ENCODE measurements at places on chromosomes 2 and 18.

- DNase-seq: no peak
Measured at GRCh38 chr2:10772868-10773215, 39.7 kb downstream of the PDIA6 start.

GRCh38 chr2:104406261-104406726 lies 447.6 kb upstream of the POU3F3 start:
- peak; percentile 4 for DNase-seq

GRCh38 chr18:58146099-58146498 lies 102.1 kb downstream of the NEDD4L start:
- no peak for DNase-seq

GRCh38 chr2:182426918-182427240 lies at the start of gene PDE1A:
TSS of gene PDE1A (minus strand) at chr2:182427036.
- no peak for DNase-seq

- DNase-seq: no peak
Measured at GRCh38 chr2:37769551-37769950, 98.1 kb upstream of the CDC42EP3 start.

- DNase-seq: no peak
Measured at GRCh38 chr18:6629635-6630140, 99.8 kb upstream of the ARHGAP28 start.

GRCh38 chr18:63848159-63848558 lies 39.3 kb upstream of the SERPINB2 start:
- peak; percentile 53 for DNase-seq

DNA sequence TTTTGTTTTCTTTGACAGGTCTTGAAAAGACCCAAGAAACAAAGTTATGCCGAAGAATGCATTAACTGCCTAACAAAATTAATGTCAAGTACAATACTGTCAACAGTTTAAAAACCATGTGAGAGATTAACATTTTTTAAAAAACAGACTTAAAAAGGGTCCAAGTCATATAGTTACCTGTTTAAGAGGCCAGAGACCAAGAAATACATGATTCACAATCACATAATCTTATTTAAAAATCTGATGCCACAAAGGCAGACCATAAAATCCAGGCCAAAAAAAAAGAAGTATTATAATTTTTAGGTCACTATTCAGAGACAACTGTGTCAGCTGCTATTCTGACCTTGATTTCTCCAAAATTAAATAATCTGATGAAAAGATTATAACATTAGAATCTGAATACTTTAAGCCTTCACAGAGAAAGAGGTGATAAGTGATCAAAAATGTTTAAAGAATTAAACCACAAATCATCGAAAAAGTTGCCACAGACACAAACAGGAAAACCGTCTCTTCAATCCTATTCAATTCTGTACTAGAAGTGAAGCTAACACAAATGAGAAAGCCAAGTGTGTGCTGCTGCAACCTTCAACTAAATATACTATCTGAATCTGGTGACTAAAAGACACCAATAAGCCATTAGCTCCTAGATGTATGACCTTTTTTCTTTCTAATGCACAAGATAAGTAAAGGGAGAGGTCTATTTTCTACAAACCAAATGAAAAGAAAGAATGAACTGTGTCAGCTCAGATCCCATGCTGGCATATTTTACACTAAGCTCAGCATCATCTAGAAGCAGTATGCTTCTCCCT lies 286.0 kb downstream of the ZEB2 start:
- no peak for DNase-seq

DNA sequence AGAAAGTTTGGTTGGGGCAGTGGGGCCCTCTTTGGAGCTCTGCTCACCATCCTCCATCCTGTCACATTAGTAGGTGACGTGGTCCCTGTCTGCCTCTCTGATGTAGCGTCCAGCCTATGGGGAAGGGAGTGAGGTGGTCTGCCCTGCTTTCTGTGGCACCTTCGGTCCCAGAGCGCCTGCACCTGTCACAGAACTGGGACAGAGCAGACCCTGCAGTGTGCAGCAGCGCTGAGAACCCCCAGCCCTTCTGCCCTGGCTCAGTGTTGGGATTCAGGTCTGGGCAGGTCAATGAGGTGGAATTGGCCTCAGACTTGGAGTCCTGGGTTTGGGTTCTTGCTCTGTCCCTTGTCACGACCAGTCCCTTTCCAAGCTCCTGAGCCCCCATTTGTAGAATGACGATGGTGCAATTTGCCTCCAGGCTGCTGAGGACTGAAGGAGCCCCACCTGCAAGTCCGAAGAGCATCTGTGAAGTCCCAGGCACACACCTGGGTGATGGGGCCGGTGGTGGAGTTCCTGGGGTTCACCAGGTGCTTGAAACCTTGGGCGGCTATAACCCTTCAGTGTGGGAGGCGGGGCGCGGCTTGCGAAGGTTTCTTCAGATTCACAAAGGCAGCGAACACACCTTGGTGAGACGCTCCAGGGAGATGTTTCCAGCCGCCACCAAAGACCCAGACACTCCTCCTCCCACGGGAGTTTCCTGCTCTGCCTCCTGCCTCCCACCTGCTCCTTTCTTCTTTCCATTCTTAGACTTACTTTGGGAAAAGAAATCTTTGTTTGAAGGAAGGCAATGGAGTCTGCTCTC lies 265.4 kb upstream of the HDAC4 start:
- no peak for DNase-seq

DNA sequence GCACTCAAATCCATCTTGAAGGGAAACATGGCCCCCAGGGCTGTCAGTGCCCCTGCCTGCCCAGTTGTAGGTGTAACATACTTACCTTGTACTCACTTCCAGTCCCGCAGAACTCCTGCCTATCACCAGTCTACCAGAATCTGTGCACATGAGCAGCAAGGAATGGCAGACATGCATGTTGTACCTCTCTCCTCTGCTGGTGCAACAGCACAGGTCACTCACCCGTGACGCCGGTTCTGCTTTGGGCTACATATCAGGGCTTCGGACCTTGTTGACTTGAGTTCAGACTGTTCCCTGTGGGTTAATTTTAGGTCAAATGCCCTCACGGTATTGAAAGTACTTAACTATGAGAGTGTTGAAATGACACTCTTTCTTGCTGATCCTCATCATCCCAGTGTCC lies 215.7 kb downstream of the TPGS2 start:
- no peak for DNase-seq

DNA sequence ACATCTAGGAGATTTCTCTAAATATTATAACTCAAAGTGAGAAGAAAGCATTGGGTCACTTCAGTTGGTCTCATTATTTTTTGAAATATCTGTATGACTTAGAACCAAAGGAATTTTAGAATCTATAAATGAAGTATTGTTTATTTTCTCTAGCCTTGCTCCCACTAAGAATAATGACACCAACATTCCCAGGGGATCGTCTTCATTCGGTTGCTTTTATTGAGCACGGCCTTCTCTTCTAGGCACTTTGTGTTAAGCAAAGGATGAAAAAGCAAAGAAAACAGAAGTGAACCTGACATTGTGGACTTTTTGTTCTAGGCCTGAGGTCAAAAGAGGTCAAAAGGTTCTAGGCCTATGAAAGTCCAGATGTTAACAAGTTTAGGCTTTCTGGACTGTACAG lies 231.9 kb downstream of the GALR1 start:
- DNase-seq: no peak

DNA sequence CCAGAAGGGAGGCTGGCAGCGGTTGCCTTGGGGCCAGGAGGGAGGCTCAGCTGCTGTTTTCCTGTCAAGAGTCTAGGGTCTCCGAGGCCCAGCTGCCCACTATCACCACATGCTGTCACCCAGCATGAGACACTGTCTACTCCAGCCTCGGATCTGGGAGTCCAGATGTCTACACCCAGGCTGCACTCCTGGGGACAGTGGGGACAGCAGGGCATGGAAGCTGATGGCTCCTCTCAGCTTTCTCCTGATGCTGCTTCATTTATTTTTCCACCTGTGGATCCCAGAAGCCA lies 134.0 kb downstream of the PTGR3 start:
- no peak for DNase-seq

- DNase-seq: no peak
Measured at GRCh38 chr18:74234326-74235171, 57.2 kb downstream of the CYB5A start.

GRCh38 chr2:232892221-232892620 lies 22.2 kb downstream of the SNORC start:
- no peak for DNase-seq

DNA sequence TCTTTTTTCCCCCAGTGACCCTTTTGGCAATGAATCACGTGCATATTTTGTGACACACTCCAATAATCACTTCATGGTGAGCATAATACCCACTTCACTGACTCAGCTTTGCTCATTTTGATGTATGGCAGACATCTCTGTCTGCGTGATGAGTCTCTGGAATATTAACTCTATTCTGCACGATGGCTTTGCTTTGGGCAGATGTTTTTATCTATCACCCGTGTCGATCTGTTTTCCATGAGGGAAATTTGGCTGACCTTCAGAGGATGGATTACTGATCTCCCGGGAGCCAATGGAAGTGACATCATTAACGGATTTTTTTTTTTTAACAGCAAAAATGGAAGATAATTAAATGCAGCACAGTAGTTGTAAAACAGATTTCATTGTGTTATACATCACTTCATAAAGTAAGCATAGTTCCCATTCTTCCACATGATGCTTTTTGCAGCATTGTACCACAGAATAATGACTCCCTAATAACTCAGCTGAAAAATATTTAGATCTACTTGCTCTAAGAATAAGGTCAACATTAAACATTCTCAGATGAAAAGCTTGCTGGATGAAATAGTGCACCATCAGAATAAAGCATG lies 29.8 kb downstream of the CDC42EP3 start:
- no peak for DNase-seq

GRCh38 chr18:8611916-8612576 lies 2.8 kb downstream of the RAB12 start:
- DNase-seq: no peak

Measured in NCI-H2081 (cell line).